ENCODE measurements at places on chromosomes 7 and 10. TPM values are rescaled to one million over a fixed set of nuclear protein-coding genes. Genes with fewer than 3 reads are reported as not detected.

- peaks cover 82% of the 10 kb centered on the region for H3K36me3 ChIP-seq
- no peak overlapping the region for H3K4me3 ChIP-seq
- H3K27ac ChIP-seq: no peak overlapping the region
- no peaks in the 10 kb centered on the region for H3K27me3 ChIP-seq
These were observed 7.2 kb downstream of the AP5Z1 start for GRCh38 chr7:4782333-4783291.

- no peaks in the 10 kb centered on the region for H3K4me1 ChIP-seq
- H3K36me3 ChIP-seq: no peaks in the 10 kb centered on the region
- no peaks in the 10 kb centered on the region for H3K27me3 ChIP-seq
These were observed 124.2 kb upstream of the PCGF5 start for GRCh38 chr10:91096274-91096673.

The VCL gene
- total RNA-seq: 134 TPM

GRCh38 chr10:18369859-18370473 lies 229.7 kb downstream of the CACNB2 start:
- H3K27me3 ChIP-seq: no peaks in the 10 kb centered on the region
- no peak overlapping the region for H3K4me3 ChIP-seq
- no peak overlapping the region for H3K27ac ChIP-seq
- DNase-seq: no peak

DNA sequence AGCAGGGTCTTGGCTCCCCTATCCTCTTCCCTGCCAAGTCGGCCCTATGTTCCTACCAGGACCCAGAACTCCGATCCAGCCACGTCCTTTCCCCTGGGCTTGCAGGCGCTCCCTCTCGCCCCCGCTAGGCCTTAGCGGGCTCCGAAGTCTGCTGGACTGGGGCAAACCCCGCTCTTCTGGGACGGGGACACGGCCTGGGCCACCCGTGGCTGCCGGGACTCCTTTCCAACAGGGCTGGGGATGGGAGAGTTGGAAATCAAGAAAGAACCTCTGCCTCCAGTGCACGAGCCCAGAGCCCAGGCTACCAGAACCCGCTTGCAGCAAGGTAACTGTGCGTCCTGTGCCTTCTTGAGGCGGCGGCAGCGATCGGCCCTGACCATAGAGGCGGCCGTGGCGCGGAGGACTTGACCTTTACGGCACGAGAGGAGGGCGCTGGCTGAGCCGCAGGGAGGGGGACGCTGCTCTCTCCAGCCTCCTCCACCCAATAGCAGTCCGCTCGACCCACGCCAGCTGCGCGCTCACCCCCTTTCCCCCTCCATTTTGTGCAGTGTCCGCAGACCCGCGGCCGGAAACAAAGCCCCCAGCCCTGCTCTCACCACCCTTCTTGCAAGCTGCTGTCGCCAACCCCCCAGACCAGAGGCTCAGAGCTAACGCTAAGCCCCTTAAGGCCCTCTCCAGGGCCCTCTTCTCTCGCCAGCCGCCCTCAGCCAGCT lies 7.0 kb upstream of the HOXA11 start:
- peaks cover 100% of the 10 kb centered on the region for H3K27me3 ChIP-seq
- H3K4me1 ChIP-seq: peaks cover 42% of the 10 kb centered on the region
- peak overlapping the region; percentile 18 for H3K4me3 ChIP-seq
- DNase-seq: peak; percentile 24

The CACNA2D1 gene
- total RNA-seq: 40.9 TPM

The HYAL4 gene
- total RNA-seq: not detected

DNA sequence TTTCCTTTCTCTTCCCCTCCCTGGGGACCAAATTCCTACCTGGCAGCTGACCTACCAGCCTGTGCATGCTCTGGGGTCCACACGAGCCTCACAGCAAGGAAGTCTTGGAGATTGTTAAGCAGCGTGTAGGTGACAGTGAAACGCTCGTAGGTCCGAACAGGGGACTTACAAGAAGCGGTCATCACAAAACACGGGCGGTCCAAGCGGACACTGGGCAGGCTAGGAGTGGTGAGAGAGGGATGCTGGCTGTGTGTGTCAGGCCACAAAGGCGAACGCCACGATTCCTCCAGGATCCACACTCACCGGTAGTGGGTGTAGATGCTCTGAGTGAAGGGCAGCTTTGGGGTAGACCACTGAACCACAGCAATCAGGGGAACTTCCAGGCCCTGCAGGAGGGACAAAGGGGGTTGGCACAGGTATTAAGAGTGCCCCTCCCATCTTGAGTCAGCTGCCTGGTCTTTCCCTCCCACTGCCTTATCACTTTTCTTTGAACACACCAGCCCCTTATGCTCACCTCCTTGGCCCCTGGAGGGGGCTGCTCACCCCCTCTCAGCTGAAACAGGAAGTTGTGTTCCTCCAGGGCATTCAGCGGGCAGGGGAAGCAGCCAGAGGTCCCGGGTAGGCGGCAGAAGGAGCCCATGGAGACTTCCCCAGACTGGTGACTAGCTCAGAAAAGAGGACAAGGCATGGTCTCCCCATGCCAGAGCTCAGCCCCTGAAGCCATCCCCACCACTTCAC lies 2.0 kb downstream of the TRAPPC14 start:
- peaks cover 47% of the 10 kb centered on the region for H3K36me3 ChIP-seq
- H3K4me3 ChIP-seq: peak overlapping the region; percentile 86
- no peaks in the 10 kb centered on the region for H3K27me3 ChIP-seq
- DNase-seq: peak; percentile 53

Data from stomach (tissue), 19 donors.